ENCODE measurements at places on chromosomes 16 and 17.

DNA sequence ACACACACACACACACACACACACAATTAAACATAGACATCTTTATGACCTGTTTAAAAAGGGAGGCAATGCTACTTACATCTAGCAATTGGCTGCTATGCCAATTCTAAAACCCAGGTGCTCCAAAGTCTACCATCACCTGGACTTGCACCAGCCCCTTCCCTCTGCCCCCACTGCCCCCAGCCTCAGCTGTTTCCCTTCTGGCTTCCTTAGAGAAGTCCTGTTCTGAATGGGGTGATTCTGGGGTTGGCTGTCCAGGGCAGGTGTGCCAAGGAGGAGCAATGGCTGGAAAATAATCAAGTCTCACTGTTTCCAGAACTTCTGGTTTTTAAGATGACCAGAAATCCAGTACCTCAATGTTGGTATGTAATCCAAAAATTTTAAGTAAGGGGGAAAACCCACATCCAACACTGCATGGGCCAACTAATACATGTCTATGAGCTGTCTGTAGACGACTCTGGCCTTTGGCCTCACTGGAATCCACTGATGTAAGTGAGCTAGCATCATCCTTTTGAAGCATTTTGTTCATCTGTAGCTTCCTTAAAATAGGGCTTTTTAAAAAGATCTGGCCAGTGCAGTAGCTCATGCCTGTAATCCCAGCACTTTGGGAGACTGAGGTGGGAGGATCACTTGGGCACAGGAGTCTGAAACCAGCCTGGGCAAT lies 2.1 kb downstream of the IFT20 start:
- DNase-seq, result no peak

GRCh38 chr16:50259334-50260205 lies 6.8 kb upstream of the ADCY7 start:
- DNase-seq, result no peak

GRCh38 chr16:63614429-63614828 lies 1507.4 kb downstream of the CDH11 start:
- DNase-seq, result no peak

- DNase-seq, result no peak
These were observed 748 bp upstream of the CMTM3 start for GRCh38 chr16:66603537-66604375.

DNA sequence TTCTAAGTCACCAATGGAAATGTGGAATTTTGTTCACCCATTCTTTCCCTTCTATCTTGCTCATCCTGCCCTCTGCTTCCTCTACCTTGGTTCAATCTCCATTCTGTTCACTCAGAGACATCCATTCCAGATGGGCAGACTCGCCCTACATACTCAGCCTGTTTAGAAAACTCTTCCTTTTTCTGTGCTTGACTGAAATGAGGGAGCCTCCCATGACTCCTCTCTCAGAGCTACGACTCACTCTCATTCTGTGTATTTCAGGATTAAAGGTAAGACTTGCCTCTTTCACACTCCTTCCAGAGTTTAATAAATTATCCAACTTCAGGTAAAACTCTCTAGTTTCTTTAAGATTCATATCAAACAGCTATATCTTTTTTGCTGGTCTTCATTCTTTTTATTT lies 182.8 kb downstream of the HS3ST3A1 start:
- no peak for DNase-seq
